ENCODE measurements at places on chromosomes 2 and 18.

GRCh38 chr2:24816884-24817283, 23.7 kb downstream of the CENPO start:
- no peak for DNase-seq

DNA sequence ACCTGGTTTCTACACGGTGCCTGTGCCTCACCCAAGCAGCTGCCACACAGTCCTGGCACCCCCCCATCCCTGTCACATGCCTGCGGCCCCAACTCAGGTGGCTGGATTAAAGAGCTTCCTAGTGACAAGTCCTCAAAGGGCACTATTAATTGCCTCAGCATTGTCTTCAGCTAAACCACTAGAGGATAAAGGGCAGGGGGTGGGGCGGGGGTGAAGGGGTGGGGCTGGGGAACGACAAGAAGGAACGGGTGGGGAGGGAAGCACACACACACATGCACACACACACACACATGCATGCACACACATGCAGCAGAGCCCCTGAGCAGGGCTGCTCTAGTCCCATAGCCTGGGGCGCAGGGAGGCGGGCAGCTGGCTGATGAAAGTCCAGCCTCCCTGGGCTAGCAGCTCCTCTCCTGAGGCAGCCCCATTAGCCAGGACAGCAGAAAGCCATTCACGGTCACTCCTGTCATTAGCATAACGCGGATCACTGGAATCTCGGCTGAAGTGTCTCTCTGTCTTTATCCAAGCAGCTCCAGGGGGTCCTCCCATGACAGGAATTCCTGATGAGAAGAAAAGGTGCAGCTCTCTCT, 7.4 kb upstream of the TEX261 start:
- no peak for DNase-seq

GRCh38 chr2:152367547-152368390, 32.8 kb downstream of the FMNL2 start:
- DNase-seq = no peak

- peak; percentile 8 for DNase-seq
Measured at GRCh38 chr2:65435625-65436168, 3.3 kb upstream of the SPRED2 start.

DNA sequence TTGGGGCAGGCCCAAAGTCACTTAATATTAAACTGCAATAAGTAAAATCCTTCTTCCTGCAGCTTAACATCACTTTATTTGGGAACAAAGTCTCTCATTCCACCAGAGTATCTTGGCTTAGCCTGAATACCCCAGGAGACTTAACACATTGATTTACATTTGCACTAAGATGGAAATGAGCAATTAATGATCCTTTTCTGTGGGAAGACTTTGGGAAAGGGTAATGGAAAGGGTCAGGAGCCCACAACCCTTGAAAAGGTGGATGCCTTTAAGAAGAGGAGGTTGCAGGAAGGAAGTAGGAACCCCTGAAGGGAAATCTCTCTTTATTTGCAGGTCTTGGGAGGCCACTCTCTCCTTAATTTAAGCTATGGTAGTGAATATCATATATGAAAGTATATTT, 28.0 kb upstream of the BARD1 start:
- DNase-seq = no peak

DNA sequence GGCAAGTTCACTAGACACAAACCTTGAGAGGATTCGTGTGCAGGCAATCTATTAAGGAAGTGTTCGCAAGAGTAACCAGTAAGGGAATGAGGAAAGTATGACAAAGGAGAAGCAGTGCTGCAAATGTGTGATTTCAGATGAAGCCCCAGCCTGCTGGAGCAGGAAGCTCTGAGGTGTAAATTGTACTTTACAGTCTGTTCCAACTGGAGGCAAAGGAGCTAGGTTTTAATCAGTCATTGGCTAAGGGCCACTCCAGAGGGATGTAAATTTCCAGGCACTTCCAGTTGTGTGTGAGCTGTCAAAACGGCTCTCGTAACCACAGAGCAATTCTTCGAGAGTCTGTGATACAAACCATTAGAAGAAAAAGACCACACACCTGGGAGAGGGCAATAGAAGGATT, 359.5 kb upstream of the FAM98A start:
- no peak for DNase-seq

DNA sequence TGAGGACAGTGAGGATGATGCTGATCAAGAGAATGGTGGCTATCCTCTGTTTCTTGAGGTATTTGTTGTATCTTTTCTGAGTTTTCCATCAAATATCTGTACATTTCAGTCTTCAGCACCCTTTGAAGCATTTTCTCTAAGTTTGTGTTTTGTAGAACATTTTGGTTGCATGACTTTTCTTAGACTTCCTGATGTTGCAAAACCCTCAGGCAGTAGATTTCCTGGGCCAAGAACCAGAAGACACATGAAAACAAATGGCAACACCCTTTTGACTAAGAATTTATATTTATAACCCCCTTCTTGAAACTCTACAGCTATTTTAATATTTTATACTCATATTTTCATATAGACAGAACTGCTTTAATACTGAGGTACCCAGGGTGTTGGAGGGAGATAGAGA, 16.2 kb downstream of the HNMT start:
- DNase-seq = no peak

DNA sequence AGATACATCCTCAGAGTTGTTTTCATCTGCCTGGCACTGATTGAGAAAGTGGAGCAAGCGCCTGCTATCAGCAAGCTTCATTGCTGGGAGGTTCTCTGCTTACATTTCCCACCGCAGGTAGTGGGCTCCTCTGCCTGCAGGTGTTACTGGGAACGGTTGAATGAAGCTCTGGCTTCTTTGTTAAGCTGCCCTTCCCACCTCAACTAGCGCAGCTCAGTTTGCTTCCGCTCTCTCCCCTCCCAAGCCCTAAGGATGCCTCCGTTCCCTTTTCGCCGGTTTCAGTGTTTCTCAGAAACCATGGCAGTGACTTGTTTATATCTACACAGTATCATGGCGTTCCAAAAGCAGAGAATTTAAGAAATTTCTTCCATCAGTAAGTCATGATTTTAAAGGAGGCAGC, 72.2 kb upstream of the B3GNT7 start:
- no peak for DNase-seq
